CD4-positive, CD25-positive, alpha-beta regulatory T cell (primary cell): ENCODE measurements at places on chromosomes 12 and 14.

- DNase-seq: no peak
These were observed 90.7 kb downstream of the PLEKHA5 start for GRCh38 chr12:19220205-19220604.

GRCh38 chr12:93339695-93340094 lies 38.0 kb upstream of the NUDT4 start:
- DNase-seq: no peak

DNA sequence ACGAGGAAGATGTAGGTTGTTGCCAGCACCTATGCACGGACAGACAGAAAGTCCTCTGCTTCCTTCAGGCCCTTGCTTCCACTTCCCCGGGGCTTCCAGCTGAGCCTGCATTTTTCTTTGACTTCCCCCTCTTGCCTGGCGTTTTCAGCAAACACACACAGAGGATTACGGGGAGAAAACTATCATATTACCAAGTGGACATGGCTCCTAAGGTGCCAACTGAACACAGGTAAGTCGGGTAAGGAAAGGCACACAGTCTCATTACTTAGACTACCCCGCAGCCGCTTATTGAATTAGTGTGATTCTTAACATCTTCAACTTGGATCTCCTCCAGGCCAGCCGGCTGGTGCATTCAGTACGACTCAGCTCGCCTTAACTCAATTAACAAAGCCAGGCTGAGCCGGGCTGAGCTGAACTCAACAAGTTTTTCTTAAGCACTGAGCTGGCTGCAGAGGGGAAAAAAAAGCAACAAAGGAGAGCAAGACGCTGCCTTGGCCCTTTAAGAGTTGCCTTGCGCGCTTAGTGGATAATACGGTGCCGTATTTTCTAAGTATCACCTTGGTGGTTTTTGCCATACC lies 19.2 kb upstream of the MAP1LC3B2 start:
- DNase-seq: no peak

- no peak for DNase-seq
These were observed 56.4 kb downstream of the RPAP3 start for GRCh38 chr12:47649381-47649780.

DNA sequence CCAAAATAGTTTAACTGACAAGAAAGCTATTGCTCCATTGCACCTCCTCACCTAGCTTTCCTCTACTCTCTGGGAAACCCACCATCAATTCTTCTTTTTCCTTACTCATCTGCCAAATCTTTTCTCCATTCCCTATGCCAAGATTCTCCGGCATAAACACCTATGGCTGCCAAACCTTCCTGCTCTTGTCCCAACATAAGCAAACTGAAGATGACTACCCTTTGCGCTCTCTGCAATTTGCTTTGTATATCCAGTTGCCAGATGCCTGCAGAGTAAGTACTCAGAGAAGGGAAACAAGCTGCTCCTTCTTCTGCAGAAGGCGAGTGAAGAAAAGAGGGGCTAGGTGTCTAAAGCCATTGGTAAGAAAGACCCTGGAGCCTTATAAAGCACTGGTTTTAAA lies 11.5 kb downstream of the PTGER2 start:
- no peak for DNase-seq

DNA sequence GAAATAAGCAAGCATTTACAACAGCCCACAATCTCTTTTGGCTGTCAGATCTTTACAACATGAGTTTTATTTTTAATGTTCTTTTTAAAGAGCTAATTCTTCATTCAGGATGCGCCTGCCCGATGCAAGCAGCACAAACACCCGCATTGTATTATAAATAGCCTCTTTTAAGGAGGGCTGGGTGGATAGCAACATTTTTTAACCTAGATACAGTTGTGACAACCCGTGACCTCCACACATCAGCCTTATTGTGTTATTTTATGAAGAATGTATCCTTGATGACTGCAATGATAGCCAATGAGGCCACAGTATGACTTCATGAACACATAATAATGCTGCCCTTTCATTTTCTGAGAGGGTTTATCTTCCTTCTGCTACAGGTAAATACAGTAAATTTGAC lies 173.7 kb downstream of the FOXN3 start:
- no peak for DNase-seq

DNA sequence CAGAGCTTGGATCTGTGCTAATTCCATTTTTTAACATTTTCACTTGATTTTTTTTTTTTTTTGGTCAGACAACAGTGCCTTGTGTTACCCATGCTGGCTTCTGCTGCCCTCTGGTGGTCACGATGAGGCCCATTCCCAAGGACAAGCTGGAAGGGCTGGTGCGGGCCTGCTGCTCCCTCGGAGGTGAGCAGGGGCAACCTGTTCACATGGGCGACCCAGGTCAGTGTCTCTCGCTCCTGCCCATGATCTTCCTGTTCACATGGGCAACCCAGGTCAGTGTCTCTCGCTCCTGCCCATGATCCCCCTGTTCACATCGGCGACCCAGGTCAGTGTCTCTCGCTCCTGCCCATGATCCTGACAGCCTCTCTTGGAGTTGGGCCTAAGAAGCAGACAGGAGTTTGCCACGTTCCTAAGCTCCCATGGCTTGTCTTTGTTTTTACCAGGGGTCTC lies 59.4 kb downstream of the DGLUCY start:
- peak; percentile 58 for DNase-seq

GRCh38 chr14:104253901-104254353 lies 115.5 kb downstream of the KIF26A start:
- no peak for DNase-seq

GRCh38 chr12:57146961-57147944 lies at the start of gene LRP1-AS:
Gene LRP1-AS, minus strand, starts transcription at chr12:57147619.
- no peak for DNase-seq

DNA sequence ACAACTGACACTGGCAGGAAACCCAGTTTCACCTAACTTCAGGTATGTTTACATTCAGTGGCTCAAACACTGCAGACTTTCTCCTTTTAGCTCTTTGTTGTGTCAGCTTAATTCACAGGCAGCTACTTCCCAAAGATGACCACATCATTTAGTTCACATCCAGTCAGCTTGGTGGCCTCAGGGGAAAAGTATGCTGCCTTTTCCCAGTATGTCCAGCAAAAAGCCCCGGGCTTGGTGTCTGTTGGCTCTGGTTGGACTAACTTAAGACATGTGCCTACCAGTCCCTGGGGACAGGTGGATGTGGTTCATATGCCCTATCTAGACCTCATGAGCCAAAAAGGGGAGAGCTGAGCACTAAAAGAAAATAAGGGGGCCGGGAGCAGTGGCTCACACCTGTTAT lies 56.4 kb downstream of the GOLGA5 start:
- DNase-seq: no peak

DNA sequence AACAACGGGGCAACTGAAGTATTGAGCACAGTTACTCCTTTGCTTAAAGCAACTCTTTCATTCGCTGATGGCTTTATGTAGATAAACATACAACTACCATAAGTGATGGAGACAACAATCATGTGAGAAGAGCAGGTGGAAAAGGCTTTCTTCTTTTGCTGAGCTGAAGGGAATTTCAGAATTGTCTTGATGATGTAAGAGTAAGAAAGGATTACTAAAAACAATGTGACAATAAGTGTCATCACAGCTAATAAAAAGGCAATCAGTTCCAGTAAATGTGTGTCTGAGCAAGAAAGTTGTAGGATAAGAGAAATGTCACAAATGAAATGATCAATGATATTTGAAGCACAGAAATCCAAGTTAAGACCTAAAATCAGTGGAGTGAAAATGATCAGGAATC lies 647 bp downstream of the OR6C70 start:
- no peak for DNase-seq

- DNase-seq: no peak
These were observed 50.4 kb upstream of the OVCH1 start for GRCh38 chr12:29547864-29548263.

- peak; percentile 56 for DNase-seq
These were observed at the start of gene KIF5A for GRCh38 chr12:57549909-57550640. Gene KIF5A, plus strand, starts transcription at chr12:57550044. Its CDS starts 228 bp downstream, at chr12:57550272.

GRCh38 chr12:541676-542324 lies 82.1 kb downstream of the B4GALNT3 start:
- no peak for DNase-seq

GRCh38 chr12:124684496-124684895 lies 117.1 kb upstream of the NCOR2 start:
- DNase-seq: no peak

GRCh38 chr12:119179335-119180021 lies 747 bp downstream of the HSPB8 start:
- DNase-seq: no peak

DNA sequence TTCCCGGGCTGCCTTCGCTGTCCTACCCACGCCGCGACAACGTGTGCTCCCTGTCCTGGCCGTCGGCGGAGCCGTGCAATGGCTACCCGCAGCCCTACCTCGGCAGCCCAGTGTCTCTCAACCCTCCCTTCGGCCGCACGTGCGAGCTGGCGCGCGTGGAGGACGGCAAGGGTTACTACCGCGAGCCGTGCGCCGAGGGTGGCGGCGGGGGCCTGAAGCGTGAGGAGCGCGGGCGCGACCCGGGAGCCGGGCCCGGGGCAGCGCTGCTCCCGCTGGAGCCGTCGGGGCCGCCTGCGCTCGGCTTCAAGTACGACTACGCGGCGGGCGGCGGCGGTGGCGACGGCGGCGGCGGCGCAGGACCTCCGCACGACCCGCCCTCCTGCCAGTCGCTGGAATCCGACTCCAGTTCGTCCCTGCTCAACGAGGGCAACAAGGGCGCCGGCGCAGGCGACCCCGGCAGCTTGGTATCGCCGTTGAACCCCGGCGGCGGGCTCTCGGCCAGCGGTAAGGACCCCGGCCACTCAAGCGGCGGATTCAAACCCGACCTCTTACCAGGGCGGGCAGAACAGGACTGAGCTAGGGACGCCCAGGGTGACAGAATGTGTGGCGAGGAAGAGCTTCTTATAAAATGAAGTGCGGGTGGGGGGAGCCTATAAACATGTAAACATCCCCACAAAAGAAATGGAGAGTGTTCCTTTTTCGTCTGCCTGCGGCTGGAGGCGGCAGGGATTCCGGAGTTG lies 503 bp downstream of the HOXC12 start:
- DNase-seq: no peak

- DNase-seq: no peak
These were observed 1.7 kb downstream of the HOXC12 start for GRCh38 chr12:53956251-53956887.

DNA sequence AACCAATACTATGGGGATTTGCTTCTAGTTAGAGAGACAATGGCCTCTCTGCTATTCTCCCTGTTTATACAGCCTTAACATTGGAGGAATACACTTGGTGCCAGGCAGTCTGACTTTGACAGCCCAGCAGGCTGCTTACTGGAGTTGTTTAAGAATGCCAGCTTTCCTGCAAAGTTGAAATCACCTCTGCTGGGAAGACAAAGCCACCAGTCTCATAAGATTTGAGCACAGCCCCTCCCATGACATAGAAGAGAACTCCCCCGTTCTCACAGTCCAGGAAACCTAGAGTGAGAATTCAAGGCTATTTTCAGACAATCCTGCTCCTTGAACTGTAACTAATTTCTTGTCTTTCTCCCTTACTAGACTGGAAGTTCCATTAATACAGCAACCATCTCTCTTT lies 21.1 kb upstream of the CATSPERB start:
- no peak for DNase-seq

- DNase-seq: no peak
These were observed 91.3 kb downstream of the AEBP2 start for GRCh38 chr12:19530637-19531023.

DNA sequence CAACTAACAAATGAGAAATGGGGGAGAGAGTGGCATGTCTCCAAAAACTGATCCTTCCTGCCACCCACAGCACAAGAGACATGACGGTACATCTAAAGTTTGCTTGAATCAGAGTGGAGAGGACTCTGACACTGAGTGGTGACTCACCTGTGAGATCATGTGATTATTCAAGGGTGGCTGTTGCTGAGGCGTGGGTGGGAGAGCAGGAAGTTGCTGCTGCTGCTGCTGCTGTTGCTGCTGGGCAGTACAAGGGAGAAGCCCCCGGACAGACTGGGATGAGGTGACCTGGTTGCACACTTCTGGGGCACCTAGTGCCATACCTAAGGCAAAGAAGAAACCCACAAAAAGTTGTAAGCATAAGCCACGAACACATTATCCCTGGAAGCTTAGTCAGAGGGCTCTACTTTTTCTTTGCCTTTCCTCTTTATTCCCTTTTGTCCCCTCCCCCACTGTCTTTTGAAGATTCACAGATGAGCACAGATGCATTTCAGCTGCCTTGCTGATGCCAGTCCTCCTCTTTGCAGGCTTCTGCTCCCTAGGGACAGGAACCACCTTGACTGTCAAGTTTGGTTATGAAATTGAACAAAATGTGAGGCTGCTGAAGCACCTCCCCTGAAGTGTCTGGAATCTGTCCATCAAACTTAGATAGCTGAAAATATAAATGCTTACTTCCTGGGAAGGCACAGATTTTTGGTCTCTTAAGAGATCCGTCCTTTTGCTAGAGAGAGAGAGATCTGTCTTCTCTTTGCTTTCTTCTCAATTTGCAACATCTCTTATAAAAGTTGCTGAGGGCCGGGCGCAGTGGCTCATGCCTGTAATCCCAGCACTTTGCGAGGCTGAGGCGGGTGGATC lies 29.4 kb upstream of the STAC3 start:
- peak; percentile 62 for DNase-seq

GRCh38 chr14:54177019-54177418 lies 219.8 kb upstream of the CDKN3 start:
- no peak for DNase-seq

DNA sequence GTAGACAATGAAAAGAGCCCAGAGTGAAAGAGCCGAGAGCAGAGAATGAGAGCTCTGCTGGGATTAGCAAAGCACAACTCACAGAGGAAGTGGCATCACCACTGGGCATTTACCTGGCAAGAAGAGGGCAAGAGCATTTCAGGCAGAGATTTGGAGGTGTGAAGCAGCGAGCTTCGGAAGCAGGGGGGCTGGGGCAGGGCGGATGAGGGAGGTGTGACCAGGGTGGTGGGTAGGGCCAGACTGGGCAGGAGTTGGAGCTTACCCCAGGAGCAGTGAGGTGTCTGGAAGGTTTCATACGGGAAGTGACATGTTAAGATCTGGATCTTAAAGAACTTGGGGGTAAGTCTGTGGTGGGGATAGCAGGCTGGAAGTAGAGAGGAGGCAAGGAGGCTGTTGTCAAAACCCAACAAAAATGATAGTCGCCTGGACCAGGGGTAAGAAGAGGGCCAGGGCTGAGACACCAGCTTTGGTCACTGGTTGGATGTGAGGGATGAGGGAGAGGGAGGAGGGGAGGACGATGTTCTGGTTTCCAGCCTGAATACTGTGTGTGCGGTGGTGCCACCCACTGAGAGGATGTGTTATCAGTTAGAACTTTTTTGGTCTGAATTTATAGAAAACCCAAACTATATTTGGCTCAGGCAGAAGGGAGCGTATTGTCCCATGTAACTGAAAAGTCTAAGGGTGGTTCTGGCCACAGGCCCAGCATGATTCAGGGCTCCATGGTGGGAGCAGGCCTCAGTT lies 5.2 kb downstream of the SMIM41 start:
- DNase-seq: no peak

GRCh38 chr14:103304706-103305105 lies 29.3 kb upstream of the EIF5 start:
- DNase-seq: no peak
